ENCODE measurements at places on chromosomes 2 and 18.

- DNase-seq = no peak
These were observed 74.9 kb upstream of the NEUROD1 start for GRCh38 chr2:181755181-181755580.

DNA sequence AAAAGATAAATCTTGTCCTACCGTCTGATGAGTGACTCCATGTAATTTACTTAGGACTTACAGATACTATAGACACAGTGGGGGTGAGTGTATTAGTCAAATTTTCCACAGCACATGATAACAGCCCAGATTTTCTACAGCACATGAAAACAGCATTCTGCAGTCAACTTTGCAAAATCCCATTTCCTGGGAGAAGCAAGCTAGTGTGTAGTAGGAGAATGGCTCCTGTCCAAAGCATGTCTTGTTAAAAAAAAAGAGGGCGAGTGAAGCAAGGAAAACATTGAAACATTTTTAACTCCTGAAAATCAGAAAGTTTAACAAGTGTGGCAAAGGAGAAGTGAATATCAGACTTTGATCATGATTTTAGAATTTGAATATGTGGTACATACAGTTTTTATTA is 817.8 kb upstream of the FAM98A start:
- peak; percentile 4 for DNase-seq

GRCh38 chr2:84526562-84526961 is 10.3 kb downstream of the DNAH6 start:
- no peak for DNase-seq

GRCh38 chr2:64371727-64372126 is 82.2 kb upstream of the LGALSL start:
- no peak for DNase-seq

- DNase-seq = no peak
These were observed 30.7 kb downstream of the TCF23 start for GRCh38 chr2:27179344-27180000.

DNA sequence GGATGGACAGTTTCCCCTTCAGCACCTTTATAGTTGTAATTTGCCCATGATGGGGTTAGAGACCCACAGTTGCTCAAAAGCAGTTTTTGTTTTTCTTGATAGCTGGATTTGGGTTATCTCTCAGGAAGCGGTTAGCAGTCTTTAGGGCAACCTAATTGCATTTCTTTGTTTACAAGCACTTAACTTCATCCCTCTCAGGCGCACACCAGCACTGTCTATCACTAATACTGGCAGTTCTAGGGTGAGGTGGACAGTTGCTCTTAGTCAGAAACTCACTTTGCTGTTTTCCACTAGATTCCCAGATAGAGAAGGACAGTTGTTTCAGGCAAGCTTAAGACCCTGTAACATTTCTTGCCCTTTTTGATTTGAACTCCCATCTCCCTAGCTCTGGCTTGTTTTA is 146.0 kb downstream of the AGAP1 start:
- no peak for DNase-seq

- no peak for DNase-seq
These were observed 38.2 kb upstream of the GLI2 start for GRCh38 chr2:120697471-120697870.

- no peak for DNase-seq
These were observed 67.7 kb upstream of the DNMT3A start for GRCh38 chr2:25409468-25409867.

DNA sequence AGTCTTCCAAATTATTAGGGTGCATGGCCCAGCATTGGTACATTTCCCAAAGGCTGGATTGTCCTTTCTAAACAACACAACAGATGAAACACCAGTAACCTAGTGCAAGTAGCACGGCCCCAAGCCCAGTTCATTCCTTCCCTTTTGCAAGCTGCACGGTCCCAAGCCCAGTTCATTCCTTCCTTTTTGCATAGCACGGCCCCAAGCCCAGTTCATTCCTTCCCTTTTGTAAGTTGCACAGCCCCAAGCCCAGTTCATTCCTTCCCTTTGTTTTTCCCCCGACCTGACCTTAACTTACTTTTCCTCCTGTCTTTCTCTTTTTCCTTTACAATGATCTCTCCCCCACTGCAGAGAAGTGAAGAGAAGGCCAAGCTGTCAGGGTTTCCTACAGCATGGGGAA is 60.9 kb downstream of the C18orf63 start:
- DNase-seq = no peak

GRCh38 chr18:13313006-13313686 is 94.6 kb downstream of the LDLRAD4 start:
- DNase-seq = no peak

GRCh38 chr2:127052771-127053691 is 53.9 kb downstream of the BIN1 start:
- no peak for DNase-seq

GRCh38 chr2:207766041-207766551 is 3.6 kb downstream of the FZD5 start:
- DNase-seq = no peak

DNA sequence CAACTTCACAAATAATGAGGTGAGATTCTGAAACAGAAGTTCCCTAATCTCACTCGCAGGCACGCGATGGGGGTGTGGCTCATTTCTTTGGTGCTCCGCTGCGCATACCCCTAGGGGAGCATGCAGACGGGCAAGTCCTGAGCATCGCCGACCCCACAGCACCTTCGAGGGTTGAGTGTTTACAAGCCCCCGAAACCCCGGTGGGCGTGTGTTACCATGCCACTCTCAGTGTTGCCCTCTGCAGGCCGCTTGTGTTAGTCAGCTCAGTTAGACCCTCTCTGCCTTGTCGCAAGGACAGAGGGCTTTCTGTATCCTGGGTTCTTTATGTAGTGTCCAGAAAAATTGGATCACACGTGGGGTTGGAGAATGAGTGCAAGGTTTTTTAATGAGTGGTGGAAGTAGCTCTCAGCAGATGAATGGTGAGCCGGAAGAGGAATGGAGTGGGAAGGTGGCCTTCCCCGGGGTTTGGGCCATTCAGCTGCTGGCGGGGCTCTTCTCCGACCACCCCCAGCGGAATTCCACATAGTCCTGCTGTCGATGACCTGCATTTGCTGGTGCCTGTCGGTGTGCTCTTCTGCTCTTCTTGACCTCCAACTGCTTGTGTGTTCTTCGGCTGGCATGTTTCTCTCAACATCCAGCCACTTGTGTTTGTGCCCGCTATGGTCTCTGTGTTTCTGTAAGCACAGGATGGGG is 191.3 kb downstream of the RPRM start:
- no peak for DNase-seq

GRCh38 chr2:159290289-159290907 is 3.9 kb upstream of the WDSUB1 start:
- DNase-seq = peak; percentile 80

DNA sequence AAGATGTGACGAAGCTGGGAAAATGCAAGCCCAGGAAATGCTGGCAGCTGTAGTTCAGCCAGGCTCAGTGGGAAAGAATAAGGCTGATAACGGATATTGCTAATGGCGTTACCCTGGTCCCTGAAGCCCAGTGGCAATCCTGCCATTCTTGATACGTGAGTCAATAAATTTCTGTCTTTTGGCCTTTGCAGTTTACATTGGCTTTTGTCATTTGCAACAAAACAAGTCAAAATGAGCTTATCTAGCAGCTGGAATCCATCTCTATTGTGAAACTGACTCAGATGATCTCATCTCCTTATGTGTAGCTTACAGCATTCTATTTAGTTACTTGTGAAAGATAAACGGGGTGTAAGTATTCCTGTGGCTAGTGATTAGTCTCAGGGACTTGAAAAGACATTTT is 43.8 kb downstream of the ARL6IP6 start:
- DNase-seq = peak; percentile 32

DNA sequence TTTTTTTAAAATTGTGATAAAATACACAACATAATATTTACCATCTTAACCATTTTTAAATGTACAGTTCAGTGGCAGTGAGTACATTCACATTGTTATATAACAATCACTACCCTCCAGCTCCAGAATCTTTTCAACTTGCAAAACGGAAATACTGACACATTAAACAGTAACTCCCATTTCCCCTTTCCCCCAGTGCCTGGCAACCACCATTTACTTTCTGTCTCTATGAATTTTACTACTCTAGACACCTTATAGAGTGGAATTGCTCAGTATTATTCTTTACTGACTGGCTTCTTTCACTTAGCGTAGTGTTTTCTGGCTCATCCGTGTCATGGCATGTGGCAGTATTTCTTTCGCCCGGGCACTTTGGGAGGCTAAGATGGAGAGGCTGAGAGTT is 32.6 kb downstream of the FASTKD2 start:
- peak; percentile 55 for DNase-seq

GRCh38 chr2:67076239-67076624 is 320.9 kb upstream of the ETAA1 start:
- no peak for DNase-seq

DNA sequence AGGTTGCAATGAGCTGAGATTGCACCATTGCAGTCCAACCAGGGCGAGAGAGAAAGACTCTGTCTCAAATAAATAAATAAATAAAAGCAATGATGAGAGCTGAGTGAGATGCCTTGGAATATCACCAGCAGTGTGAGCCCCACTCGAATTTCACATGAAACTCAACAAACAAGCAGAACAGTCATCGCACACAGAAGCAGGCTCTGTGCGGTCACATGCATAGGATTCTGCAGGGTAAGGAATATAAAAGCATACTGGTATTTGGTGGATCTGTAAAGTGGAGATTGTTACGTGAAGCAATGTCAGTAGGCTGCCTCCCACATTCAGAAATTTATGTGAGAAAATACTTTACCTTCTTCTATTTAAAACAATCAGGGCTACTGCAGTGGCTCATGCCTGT is 18.0 kb upstream of the AP1S3 start:
- no peak for DNase-seq

DNA sequence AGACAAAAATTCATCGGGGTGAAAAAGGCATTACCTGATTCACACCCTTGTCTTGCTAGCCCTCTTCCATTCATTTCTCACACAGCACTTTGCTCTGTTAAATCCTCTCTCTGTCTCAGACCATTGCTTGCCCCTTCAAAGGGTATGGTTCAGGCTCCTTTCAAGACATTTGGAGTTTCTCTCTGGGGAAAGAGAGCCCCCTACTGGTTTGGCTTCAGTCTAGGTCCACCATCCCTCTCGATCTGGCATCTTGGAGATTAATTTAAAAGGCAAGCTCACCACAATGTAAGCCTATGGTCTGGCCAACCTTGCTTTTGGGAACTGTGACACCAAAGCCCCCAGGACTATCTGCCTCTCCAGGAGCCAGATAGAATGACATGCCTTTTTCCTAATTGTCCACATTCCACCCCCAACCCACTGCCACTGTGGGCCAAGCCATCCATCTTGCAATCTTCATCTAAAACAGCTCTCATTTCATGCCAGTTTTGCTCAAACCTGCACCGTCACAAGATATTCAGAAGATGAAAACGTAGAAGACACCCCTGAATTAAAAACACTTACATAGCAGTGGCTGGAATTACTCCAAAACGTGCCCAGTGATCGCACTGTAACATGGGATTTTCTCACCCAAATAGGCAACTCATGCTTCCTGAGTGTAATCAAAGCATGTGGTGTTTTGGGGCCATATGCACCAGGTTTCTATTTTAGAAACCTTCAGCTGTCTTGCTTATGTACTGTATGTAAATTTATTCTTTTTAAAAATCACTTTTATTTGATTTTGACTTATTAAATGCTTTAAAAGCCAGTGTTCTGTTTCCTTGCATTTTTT is 93.9 kb downstream of the FARSB start:
- peak; percentile 49 for DNase-seq

DNA sequence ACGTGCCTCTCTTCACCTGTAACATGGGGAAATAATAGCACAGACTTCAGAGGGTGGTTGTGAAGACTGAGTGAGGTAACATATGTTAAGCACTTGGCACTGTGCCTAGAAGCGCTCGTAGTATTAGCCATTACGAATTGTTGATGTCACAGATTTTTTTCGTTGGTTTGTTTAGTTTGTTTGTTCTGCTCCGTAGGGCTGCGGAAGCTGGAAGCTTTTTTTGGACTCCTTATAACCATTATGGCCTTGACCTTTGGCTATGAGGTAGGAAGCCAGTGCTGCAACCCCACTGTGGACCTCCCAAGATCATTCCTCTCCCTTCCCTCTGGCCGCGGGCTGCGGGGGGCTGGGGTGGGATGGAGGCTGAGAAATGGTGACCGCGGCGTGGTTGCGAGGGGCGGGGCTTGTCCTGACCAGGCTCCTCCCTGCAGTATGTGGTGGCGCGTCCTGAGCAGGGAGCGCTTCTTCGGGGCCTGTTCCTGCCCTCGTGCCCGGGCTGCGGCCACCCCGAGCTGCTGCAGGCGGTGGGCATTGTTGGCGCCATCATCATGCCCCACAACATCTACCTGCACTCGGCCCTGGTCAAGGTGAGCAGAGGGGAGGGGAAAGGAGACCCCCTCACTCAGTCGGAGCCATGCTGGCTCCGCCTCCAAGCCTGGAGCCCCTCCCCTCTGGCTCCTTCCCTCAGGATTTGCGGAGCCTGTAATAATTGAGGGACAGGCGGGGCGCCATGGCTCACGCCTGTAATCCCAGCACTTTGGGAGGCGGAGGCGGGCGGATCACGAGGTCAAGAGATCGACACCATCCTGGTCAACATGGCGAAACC is 5.5 kb downstream of the SLC11A1 start:
- peak; percentile 81 for DNase-seq

- no peak for DNase-seq
These were observed 613.2 kb upstream of the ACVR2A start for GRCh38 chr2:147231607-147232006.

- no peak for DNase-seq
These were observed 11.7 kb upstream of the FAM228A start for GRCh38 chr2:24163186-24163585.

- DNase-seq = peak; percentile 28
These were observed 71.8 kb upstream of the LTBP1 start for GRCh38 chr2:32874931-32875330.

- DNase-seq = no peak
These were observed 203.3 kb downstream of the AFF3 start for GRCh38 chr2:99939135-99939534.

DNA sequence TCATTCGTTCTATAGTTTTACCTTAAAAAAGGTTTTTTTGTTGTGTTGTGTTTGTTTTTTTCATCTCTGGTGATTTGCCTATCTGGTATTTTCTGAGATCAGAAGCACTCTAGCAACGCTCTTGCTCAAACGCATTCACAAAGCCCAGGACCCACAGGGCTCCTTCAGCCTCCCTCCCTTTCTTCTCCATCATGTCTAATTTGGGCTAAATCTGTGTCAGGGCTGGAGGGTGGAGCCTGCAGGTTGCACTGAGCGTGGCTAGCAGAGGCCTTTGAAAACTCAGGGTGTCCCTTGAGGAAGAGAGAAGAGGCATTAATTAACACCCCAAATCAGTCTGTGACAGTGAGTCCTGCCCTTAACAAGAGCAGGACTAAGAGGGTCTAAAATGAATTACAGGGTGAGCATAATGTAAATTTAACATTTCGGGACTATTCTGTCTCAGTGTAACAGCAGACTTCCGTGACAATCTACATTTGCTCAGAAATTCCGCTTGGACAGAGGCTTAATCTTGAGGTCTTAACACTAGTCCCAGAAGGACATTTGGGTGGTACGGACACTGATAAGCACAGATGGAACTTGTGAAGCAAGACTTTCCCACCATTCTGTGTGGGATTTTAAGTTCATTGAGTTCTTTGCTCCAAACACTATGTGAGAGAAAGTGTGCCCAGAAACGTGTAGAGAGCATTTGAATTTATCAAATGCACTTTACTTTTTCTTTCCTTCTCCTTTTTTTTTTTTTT is 174.4 kb upstream of the APCDD1 start:
- DNase-seq = no peak

Data from muscle of leg (tissue), 16 donors.